Umbilical cord (tissue), 2 donors: ENCODE measurements at places on chromosomes 3 and 15. TPM values are rescaled to one million over a fixed set of nuclear protein-coding genes. Genes with fewer than 3 reads are reported as not detected.

- DNase-seq, result no peak
These were observed 20.1 kb downstream of the EID1 start for GRCh38 chr15:48898032-48898431.

DNA sequence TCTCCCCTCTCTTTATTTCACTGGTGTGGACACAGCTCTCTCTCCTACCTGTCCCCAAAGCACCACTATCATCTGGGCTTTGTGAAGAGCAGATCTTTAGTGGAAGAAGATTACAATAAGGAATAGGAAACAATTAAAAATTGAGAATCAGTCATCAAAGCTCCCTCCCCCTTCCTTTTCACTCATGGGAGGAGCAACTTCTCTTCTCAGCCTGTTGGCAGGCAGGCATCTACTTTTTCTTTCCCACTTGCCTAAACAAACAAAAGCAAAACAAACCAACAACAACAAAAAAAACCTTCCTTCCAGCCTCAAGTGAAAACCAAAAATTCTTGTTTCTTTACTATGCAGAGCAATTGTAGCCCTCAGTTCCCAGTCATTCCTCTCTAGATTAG lies 125.5 kb upstream of the BHLHE40 start:
- no peak for DNase-seq

DNA sequence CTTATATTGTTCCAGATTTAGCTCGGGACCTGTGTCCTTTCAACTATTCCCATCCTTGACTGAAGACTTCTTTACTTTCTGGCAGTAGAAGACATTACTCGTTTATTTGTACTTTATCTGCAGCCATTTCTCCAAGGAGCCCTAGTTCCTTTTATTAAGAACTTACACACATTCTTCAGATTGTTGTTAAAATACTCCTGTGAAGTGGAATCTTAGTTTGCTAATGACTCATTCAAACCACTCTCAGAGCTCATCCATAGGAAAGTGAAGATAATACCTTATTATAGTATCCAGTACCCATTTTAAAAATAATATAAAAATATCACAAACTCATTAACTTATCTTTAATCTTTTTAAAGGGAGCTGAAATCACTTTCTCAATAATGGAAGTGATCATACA lies 63.5 kb downstream of the C3orf70 start:
- DNase-seq, result no peak

GRCh38 chr3:13524979-13525669 lies 23.8 kb upstream of the FBLN2 start:
- no peak for DNase-seq

The LRRN1 gene
- 2.4 TPM for total RNA-seq

The CDHR4 gene
- not detected for total RNA-seq
